Suppressor macrophage (primary cell): ENCODE measurements at places on chromosomes 3 and 15.

DNA sequence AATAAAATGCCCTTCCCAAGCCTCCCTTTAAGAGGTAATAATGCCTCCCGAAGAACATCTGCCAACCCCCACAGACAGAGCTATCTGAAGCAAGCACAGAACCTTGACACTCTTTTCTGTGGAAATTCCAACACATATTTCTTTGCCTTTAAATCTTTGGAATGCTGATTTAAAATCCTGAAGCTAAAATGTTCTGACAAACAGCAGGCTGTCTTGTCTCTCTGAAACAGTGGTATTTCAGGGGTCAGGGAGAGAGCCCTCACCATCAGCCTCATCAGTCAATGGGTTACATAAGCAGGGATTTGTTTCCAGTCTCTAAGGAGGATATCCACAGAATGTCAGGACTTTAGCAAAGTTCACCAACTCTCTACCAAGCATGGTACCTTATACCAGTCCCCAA, 27.8 kb upstream of the ARHGEF3 start:
- no peak for DNase-seq

DNA sequence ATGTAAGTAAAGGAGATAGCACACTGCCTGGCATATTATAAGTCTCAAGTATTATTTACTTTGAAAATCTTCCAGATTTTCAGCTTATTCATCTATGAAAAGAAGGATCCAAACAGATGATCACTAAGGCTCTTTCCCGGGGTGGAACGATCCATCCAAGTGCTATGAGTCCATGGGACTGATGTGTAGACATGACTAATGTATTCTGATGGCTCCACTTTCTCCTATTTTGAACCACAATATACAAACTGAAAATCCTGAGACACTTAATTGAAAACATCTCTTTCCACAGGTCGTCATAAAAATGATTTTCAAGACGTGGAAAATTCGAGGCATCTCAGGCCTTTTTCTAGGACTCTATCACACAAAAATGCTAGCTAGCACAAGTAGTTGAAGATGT, 33.4 kb upstream of the CHRM5 start:
- no peak for DNase-seq

- peak; percentile 99 for DNase-seq
Observed at GRCh38 chr15:101277038-101277822, at the start of gene SELENOS. Gene SELENOS (minus strand): TSS chr15:101277485. CDS start chr15:101277417, 68 bp downstream.

DNA sequence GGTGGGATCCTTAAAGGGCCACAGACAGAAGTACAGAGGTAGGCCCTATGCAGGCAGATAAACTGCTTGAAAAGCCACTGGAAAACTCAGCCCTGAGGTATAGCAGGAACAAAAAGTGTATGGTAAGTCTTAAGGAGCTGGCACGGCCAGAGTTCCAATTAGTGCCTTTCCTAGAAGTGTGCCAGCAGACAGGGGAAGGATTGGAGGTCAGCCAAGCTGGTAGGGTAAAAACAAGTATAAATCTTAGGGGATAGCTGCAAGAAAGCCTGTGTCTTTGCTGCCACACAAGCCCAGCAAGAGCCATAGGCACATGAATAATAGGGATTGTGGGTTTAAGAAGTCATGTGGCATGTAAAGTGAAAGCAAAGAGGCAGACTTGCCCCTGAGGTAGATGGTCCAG, 582.5 kb downstream of the PLOD2 start:
- DNase-seq = no peak

DNA sequence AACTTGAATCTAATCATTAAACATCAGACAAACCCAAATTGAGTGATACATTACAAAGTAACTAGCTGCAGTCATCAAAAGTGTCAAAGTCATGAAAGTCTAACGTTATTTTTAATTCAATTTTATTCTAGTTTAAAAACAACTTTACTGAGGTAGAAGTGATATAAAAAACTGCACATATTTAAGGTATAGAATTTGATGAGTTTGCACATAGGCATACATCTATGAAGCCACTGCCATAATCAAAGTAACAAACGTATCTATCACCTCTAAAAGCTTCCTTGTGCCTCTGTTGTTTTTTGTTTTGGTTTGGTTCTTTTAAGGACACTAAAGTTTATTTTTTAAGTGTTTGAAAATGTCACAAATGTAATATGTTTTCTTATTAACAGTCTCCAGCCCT, 130.9 kb downstream of the DLG1 start:
- DNase-seq = no peak
